ENCODE measurements at places on chromosomes 12 and 14.

DNA sequence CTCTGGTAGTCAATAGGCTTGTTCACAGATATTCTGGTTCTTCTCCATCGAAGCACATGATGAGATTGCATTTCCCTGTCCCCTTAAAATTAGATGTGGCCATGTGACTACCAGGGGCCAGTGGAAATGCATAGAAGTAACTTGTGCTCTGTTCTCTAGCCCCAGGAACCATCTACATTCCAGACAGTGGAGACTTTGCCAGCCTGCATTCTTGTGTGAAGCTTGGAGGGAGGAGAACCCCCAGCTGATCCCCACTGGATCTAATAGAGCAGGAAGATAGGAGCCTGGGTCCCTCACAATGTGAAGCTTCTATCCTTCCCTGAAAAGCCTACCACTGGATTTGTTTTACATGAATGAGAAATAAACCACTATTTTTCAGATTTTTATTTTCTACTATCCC, 130.1 kb downstream of the KITLG start:
- no peak for DNase-seq

- no peak for DNase-seq
Observed at GRCh38 chr14:89856871-89857345, 97.6 kb downstream of the EFCAB11 start.

- no peak for DNase-seq
Observed at GRCh38 chr14:100498068-100498467, 89.1 kb downstream of the BEGAIN start.

- no peak for DNase-seq
Observed at GRCh38 chr12:93502802-93503623, 35.7 kb downstream of the MRPL42 start.

GRCh38 chr14:68857516-68858070, 64.7 kb upstream of the ZFP36L1 start:
- DNase-seq = no peak

DNA sequence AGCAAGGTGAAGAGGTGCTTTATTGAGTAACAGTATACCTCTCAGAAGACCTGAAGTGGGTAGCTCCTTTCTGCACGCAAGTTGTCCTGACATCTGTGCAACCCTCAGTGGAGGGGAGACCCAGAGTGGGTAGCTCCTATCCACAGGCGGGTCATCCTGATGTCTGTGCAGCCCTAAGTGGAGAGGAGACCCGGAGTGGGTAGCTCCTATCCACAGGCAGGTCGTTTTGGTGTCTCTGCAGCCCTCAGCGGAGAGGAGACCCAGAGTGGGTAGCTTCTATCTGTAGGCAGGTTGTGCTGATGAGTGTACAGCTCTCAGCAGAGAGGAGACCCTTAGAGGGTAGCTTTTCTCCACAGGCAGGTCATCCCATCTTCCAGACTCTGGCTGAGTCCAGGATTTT, 45.1 kb upstream of the PRPF39 start:
- no peak for DNase-seq

- DNase-seq = no peak
Observed at GRCh38 chr12:93829016-93829415, 151.8 kb downstream of the CRADD start.

GRCh38 chr14:94478420-94478819, 2.4 kb upstream of the SERPINA9 start:
- DNase-seq = no peak

GRCh38 chr12:87921621-87922020, 107.6 kb downstream of the C12orf50 start:
- no peak for DNase-seq

DNA sequence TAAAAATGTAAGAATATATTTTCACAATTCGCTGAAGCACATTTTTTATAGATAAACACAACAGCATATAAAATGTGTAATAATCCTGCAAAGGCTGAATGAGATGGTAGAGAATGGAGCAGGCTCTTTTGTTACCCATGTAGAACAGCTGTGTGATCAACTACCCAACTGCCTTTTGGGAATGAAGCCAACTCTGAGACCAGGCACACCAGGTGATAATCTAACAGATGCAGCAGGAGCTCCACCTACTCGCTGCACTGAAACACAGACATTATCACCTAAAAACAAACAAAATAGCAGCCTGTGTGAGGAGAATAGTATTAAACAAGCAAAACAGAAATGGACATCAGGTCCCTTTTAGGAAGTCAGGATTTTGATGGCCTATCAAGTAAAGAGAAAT, 183.3 kb downstream of the CCDC59 start:
- peak; percentile 68 for DNase-seq

- no peak for DNase-seq
Observed at GRCh38 chr12:13790317-13790716, 191.1 kb downstream of the GRIN2B start.

DNA sequence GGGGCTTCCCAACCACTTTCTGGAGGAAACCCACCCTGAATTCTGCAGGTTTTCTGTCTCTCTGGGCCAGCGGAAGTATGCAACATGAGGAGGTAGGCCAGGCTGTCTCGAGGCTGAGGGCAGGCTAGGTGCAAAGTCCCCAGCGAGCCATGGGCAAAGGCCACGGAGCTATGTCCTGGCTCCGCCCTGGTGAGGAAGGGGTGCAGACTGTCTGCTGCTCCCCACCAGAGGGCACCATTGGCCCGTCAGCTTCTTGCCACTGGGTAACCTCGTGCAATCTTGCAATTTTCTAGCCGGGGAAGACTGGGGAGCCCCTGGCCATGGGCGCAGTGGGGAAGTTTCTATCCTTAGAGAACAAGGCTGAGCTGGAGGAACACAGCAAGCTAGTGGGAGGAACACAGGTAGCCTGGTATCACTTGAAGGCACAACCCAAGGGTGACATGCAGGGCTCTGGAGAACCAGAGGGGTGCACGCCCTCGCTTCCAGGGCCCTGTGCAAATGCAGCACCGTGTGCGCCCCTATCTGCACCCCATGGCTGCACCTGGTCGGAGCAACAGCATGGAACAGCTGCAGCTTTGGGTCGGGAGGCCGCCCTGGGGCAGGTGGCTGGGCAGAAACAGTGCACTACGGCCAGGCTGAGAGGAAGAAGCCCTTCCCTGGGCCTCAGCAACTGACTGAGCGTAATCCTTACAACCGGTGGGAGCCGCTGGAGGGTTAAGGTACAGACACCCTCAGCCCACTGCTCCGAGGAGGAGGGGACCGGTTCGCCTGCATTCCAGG, 27.6 kb upstream of the RPLP0 start:
- DNase-seq = no peak

GRCh38 chr12:122312926-122313325, 46.6 kb upstream of the VPS33A start:
- DNase-seq = no peak

GRCh38 chr12:2244013-2244861, 191.4 kb downstream of the CACNA1C start:
- DNase-seq = no peak

DNA sequence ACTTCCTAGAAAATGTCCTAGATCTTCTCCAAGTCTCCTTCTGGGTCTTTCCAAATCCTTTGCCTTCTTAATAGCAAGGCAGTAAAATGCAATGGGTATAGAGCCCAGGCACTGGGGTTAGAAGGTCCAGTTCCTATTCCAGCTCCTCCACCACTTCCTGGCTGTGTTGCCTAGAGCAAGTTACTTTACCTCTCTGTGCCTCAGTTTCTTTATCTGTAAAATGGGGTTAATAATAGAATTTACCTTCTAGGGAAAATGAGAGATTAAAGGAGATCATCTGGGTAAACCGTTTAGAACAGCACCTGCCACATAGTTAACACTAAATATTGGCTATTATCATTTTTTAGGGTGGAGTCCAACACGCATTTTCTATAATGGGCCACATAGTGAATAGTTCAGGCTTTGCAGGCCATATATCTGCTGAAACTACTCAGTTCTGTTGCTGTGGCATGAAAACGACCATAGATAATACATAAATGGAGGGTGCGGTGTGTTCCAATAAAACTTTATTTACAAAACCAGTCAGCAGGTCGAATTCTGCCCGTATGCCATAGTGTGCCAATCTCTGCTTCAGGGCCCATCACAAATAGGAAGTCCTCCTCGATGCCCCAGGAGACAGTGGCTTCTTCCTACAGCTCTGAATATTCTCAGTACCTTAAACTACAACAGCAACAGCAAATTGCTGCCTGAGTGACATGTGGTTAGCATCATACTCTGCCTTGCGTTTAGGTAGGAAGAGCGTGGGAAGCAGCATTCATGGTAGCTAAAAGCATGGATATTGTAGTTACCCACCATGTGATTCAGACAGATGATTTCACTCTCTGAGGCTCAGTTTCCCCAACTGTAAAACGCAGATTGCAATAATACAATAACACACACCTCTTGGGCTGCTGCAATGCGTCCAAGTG, 60.9 kb downstream of the SVOP start:
- DNase-seq = no peak

DNA sequence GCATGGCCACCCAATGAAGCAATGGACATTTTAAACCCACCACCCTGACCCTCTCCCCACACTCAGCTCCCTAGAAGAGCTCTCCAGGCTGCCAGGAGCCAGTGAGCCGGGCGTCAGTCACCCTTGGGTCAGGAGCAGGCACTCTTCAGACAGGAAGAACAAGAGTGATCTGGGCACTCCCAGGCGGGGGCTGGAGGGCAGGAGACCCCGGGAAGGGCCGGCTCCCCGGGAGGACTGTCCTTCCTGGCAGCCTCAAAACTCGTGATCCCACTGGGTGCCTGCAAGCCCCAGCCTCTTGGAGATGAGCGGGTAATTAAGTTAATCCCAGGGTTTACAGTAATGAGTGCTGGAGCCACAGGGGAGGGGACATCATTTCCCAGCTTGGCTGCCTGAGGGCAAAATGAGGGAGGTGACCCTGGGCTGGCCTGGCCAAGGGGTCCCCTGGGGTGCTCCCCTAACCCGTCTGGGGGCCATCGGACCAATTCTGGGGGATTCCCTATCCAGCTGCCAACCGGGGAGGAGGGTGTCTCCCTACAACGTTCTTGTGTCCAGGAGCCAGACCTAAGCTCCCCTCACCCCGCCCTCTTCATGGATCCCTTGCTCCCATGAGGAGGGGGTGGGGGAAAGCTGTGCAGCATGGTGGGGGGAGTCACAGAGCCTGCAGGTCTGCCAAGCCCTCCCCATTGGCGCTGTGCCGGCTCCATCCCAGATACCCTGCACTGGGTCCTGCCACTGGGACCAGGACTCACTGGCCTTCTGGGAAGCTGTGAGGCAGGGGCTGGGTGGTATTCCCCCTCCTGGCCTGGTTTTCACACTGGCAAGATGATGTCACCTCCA, 59.2 kb downstream of the CCNK start:
- no peak for DNase-seq

GRCh38 chr14:78933948-78934524, 763.9 kb downstream of the NRXN3 start:
- peak; percentile 8 for DNase-seq

- no peak for DNase-seq
Observed at GRCh38 chr14:96881713-96882112, 84.5 kb downstream of the VRK1 start.

GRCh38 chr14:29030970-29031369, 264.4 kb downstream of the FOXG1 start:
- no peak for DNase-seq

GRCh38 chr12:127169321-127170181, 1097.4 kb upstream of the TMEM132C start:
- DNase-seq = no peak

- DNase-seq = no peak
Observed at GRCh38 chr12:123449249-123449733, 8.6 kb upstream of the SNRNP35 start.

DNA sequence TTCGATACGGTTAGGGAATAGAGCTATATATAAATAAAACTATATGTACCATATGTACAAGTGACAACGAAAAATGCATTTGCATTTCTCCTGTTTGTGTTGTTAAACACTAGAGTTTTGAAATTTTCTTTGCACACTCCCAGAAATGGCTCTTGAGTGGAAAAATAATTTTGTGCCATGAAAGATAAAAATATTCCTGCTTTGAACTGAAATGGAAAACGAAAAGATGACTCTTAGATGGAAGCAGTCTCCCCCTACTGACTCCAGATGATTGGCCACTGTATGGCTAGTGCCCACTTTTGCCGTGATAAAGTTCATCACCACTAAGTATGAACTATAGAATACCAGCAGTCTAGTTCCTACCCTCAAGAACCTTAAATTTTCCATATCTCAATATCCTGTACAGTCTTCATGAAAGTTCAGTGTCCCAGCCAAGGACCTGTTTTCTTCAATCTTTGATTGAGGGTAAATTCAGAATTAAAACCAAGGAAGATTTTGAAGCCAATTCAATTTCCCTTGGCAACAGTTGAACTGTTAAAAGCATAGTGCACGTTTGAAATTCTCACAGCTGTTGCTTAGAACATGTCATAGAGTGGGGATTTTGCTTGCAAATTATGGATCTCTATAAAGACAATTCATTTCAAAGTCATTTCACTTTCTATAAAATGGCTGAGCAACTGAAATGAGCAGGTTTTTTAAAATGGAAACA, 1.6 kb upstream of the PPP2R5E start:
- DNase-seq = no peak

DNA sequence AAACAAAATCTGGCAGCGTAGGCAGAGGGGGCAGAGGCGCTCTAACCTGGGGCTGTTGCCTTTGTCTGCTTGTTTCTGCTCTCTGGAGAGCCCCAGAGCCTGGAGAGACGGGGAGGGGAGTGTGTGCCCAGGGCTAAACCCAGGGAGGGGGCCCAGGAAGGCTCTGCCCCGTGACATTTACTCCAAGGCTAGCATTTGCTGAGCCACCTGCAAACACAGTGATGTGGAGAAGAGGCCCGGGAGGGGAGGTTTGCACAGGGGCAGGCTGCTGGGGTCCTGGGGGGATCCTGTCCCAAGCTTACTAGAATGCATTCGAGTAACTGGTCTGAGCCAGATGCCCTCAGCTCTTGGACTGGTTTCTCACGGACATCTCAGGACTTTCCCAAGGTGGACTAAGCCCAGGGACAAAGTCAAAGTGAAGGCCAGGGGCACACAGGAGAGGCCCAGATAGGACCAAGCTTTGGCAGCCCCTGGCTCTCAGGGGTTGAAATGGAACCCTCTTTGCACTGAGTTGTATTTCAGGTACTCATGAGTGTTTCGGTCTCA, 12.0 kb downstream of the MEG3 start:
- DNase-seq = no peak

DNA sequence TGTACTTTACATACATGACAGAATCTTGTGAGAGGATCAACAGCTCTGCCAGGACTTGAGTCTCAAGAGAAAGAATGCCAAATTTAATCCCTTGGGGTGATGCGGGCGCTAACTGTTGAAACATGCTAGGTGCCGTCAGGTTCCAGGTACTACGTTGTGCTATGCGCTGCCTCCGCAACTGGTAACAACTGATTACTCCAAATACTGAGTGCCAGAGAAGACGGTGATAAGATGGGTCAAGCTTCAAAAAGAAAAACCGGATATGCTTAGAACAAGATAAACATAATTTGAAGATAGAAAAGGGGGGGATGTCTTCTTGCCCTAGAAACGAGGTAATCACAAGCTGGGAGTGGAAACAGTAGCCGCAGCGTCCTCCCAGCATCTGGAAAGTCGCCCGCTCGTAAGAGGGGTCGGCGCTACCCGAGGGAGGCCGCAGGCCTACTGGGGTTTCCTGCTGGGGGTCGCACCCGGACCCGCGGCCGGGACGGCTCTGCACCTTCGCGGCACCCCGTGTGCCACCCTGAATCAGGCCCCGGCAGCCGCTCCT, 678 bp downstream of the ZBTB25 start:
- no peak for DNase-seq

GRCh38 chr14:58634406-58635090, 3.2 kb upstream of the DACT1 start:
- no peak for DNase-seq
